ENCODE measurements at places on chromosomes 3 and 15. TPM values are rescaled to one million over a fixed set of nuclear protein-coding genes. Genes with fewer than 3 reads are reported as not detected.
A peak's percentile ranks its signal among the peaks of the same experiment; 100 is the strongest.

- DNase-seq, result no peak
- H3K27me3 ChIP-seq, result no peaks in the 10 kb centered on the region
- peak overlapping the region; percentile 61 for H3K27ac ChIP-seq
- peaks cover 71% of the 10 kb centered on the region for H3K4me1 ChIP-seq
Measured at GRCh38 chr15:39194106-39194830, 386.6 kb upstream of the THBS1 start.

- H3K4me1 ChIP-seq, result peaks cover 9% of the 10 kb centered on the region
Measured at GRCh38 chr3:114052216-114052615, 4.1 kb downstream of the CCDC191 start.

- no peak for DNase-seq
- H3K27ac ChIP-seq, result no peak overlapping the region
- H3K4me3 ChIP-seq, result no peak overlapping the region
- peaks cover 6% of the 10 kb centered on the region for H3K4me1 ChIP-seq
Measured at GRCh38 chr3:151428386-151428785, 32.5 kb downstream of the IGSF10 start.

GRCh38 chr15:93583968-93584367, 495.0 kb upstream of the RGMA start:
- H3K27me3 ChIP-seq, result peaks cover 2% of the 10 kb centered on the region
- H3K27ac ChIP-seq, result no peak overlapping the region
- H3K36me3 ChIP-seq, result no peaks in the 10 kb centered on the region

GRCh38 chr15:60652245-60652644, 173.3 kb upstream of the ICE2 start:
- H3K27me3 ChIP-seq, result peaks cover 2% of the 10 kb centered on the region
- no peaks in the 10 kb centered on the region for H3K36me3 ChIP-seq
- H3K4me3 ChIP-seq, result no peak overlapping the region

- H3K4me1 ChIP-seq, result peaks cover 31% of the 10 kb centered on the region
- H3K36me3 ChIP-seq, result no peaks in the 10 kb centered on the region
- H3K27ac ChIP-seq, result peak overlapping the region; percentile 69
- H3K4me3 ChIP-seq, result no peak overlapping the region
- no peak for DNase-seq
- no peaks in the 10 kb centered on the region for H3K27me3 ChIP-seq
Measured at GRCh38 chr3:171385086-171385485, 75.1 kb downstream of the TNIK start.

- H3K27me3 ChIP-seq, result no peaks in the 10 kb centered on the region
- H3K4me1 ChIP-seq, result peaks cover 20% of the 10 kb centered on the region
- no peak overlapping the region for H3K27ac ChIP-seq
- peaks cover 32% of the 10 kb centered on the region for H3K36me3 ChIP-seq
- H3K4me3 ChIP-seq, result no peak overlapping the region
- no peak for DNase-seq
Measured at GRCh38 chr3:30695302-30696061, 89.1 kb downstream of the TGFBR2 start.

DNA sequence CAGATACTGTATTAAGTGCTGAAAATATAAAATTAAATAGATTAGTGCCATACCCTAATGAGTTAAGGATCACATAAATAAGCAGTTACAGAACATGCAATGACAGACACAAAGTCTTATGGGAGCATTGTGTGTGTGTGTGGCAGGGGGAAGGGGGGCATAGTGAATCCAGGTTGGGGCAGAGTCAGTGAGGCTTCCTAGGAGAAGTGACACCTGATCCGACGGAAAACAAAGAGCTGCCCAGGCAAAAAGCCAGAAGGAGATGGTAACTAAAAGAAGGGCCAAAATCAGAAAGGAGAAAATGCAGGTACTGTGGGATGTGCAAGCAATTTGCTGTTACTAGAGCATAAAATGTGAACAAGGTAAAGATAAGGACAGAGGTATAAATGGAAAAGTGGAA, 80.1 kb upstream of the CHRM5 start:
- no peaks in the 10 kb centered on the region for H3K27me3 ChIP-seq
- H3K4me1 ChIP-seq, result peaks cover 3% of the 10 kb centered on the region
- no peak overlapping the region for H3K27ac ChIP-seq
- H3K36me3 ChIP-seq, result no peaks in the 10 kb centered on the region

- peak overlapping the region; percentile 64 for H3K4me3 ChIP-seq
- H3K4me1 ChIP-seq, result peaks cover 56% of the 10 kb centered on the region
- DNase-seq, result peak; percentile 93
- peak overlapping the region; percentile 94 for H3K27ac ChIP-seq
Measured at GRCh38 chr3:183298701-183299153, 45.7 kb downstream of the B3GNT5 start.

GRCh38 chr3:45776611-45777010, 19.7 kb downstream of the SLC6A20 start:
- no peak overlapping the region for H3K4me3 ChIP-seq
- no peaks in the 10 kb centered on the region for H3K36me3 ChIP-seq
- H3K27ac ChIP-seq, result no peak overlapping the region
- peak; percentile 80 for DNase-seq
- no peaks in the 10 kb centered on the region for H3K4me1 ChIP-seq

DNA sequence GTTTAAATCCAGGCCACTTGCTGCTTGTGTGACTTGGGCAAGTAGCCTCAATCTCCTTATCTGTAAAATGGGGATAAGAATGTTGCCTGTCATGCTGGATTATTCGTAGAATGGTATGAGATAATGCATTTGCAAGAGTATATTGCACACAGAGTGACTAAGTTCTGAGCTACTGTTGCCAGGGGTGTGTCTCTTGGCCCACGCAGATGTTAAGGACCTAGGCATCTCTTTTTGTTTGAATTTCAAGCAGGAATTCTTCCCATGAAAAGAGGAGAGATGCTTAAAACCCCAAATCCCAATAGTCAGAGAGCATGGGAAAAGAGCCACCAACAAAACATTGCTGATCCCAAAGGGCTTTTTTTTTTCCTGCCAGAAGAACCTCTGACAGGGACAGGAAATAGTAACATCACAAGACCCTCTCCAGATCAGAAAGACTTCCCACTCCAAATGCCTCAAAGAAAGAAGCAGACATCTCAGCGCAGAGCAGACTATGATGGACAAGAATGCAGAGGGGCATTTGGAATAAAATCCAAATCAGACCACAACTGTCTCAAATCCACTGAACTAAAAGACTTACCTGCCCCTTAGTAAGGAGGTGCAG, 90.5 kb downstream of the MRPL46 start:
- no peak overlapping the region for H3K4me3 ChIP-seq
- no peaks in the 10 kb centered on the region for H3K4me1 ChIP-seq
- DNase-seq, result no peak
- no peak overlapping the region for H3K27ac ChIP-seq
- H3K36me3 ChIP-seq, result no peaks in the 10 kb centered on the region

GRCh38 chr3:65545429-65545828, 493.3 kb downstream of the MAGI1 start:
- H3K4me1 ChIP-seq, result no peaks in the 10 kb centered on the region
- no peak for DNase-seq
- H3K27ac ChIP-seq, result no peak overlapping the region
- no peaks in the 10 kb centered on the region for H3K27me3 ChIP-seq
- H3K36me3 ChIP-seq, result no peaks in the 10 kb centered on the region

DNA sequence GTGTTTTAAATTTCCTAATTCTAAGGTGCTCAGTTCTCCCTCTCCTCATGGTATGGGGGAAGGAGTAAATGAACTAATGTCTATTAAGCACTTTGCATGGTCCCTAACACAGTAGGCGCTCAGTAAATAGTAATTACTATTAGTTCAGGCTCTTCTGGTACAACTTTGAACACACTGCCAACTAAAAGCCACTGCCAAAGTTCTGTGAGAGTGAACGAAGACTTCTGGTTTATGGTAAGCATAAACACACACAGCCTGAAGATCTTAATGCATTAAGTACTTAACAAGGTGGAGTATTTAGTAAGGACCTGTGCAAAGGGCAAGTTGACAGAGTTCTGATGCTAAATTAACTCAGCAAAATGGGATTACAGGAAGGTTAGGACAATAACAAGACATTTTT, 24.7 kb downstream of the RARB start:
- no peaks in the 10 kb centered on the region for H3K36me3 ChIP-seq
- DNase-seq, result no peak
- no peaks in the 10 kb centered on the region for H3K27me3 ChIP-seq
- H3K4me3 ChIP-seq, result no peak overlapping the region
- H3K4me1 ChIP-seq, result peaks cover 70% of the 10 kb centered on the region

- DNase-seq, result no peak
- no peak overlapping the region for H3K27ac ChIP-seq
- H3K4me3 ChIP-seq, result no peak overlapping the region
- H3K27me3 ChIP-seq, result no peaks in the 10 kb centered on the region
Measured at GRCh38 chr3:40637906-40638305, 113.1 kb downstream of the ZNF621 start.

- H3K4me1 ChIP-seq, result peaks cover 53% of the 10 kb centered on the region
- peak overlapping the region; percentile 55 for H3K27ac ChIP-seq
- H3K4me3 ChIP-seq, result no peak overlapping the region
- H3K27me3 ChIP-seq, result no peaks in the 10 kb centered on the region
- DNase-seq, result no peak
Measured at GRCh38 chr15:66931768-66932633, 133.4 kb upstream of the SMAD3 start.

DNA sequence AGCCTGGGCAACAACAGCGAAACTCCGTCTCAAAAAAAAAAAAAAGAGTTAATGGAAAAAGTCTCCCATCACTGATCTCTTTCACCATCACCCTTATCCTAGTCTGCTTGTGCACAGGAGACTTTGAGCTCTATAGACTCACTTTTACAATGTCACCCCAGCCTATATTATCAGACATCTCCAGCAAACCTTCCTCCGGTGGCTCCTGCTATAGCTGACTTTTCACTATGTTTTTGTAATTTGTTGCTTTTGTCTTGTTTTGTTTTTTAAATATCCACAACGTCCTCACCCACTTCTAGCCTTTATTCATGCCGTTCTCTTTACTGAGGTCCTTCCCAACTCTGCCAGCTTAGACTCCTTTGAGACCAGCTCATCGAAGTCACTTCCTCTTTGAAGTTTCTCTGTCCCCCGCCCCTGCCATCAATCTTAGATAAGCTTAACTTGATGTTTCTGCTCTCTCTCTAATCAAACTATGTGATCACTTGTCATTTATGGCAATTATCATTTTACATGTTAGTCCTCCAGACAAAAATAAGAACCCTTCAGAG, 82.7 kb upstream of the CHD2 start:
- H3K27me3 ChIP-seq, result no peaks in the 10 kb centered on the region
- no peak for DNase-seq
- peaks cover 38% of the 10 kb centered on the region for H3K4me1 ChIP-seq
- no peak overlapping the region for H3K4me3 ChIP-seq
- H3K27ac ChIP-seq, result peak overlapping the region; percentile 61

DNA sequence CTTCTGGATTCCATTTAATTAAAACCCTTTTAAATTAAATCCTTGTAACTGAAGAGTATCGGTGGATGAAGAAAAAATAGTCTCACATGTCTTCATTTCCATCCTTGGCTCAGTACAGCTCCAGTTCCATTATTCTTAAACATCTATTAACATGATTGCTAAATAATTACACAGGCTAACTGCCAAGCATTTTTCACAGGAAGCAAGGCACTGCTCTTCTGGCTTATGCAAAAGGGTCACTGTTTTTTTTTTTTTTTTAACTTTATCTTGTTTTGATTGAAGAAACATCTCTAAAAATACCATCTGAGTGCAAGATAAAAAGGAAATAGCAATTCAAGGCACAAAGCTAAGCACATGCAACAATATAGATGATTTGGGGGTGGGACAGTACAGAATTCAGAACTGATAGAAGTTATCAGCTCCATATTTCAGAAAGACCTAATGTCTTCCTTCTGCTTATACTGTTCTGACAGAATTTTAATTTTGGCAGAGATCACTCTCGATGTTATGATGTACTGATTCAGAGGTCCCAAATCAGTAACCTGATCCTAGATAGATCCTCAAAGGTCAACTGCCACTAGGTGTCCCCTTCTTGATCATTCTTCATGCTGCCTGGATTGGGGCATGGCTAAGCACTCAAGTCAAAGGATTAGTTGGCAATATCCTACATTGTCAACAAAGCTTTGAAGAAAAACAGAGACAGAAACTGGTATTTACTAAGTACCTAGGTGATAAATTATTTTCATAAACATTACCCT, 57.8 kb upstream of the ACTC1 start:
- DNase-seq, result no peak
- no peak overlapping the region for H3K4me3 ChIP-seq
- H3K27ac ChIP-seq, result no peak overlapping the region
- H3K36me3 ChIP-seq, result peaks cover 28% of the 10 kb centered on the region

GRCh38 chr3:8980756-8981257, 17.5 kb upstream of the RAD18 start:
- H3K27me3 ChIP-seq, result peaks cover 25% of the 10 kb centered on the region
- H3K4me3 ChIP-seq, result no peak overlapping the region

- no peak for DNase-seq
- H3K27ac ChIP-seq, result no peak overlapping the region
- H3K4me1 ChIP-seq, result no peaks in the 10 kb centered on the region
Measured at GRCh38 chr3:87196879-87197278, 30.2 kb upstream of the CHMP2B start.

DNA sequence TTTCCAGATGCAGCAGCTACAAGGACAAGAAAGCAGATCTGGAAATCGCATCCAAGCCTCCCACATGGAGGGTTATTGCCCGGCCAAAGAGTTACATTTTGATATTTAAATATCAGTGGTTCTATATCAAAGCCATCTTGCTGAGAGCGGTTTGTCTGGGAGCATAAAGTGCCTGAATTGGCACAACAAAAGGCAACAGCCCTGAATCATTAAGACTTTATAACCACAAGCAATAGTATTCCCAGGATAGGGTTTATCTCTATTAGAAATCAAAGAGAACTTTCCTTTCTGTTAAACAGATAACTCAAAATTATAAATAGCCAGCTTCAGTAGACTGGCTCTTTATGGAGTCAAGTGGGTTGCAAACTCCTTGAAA, 564.7 kb downstream of the ROBO1 start:
- DNase-seq, result no peak
- no peak overlapping the region for H3K4me3 ChIP-seq
- H3K36me3 ChIP-seq, result no peaks in the 10 kb centered on the region
- H3K4me1 ChIP-seq, result peaks cover 9% of the 10 kb centered on the region
- no peak overlapping the region for H3K27ac ChIP-seq

DNA sequence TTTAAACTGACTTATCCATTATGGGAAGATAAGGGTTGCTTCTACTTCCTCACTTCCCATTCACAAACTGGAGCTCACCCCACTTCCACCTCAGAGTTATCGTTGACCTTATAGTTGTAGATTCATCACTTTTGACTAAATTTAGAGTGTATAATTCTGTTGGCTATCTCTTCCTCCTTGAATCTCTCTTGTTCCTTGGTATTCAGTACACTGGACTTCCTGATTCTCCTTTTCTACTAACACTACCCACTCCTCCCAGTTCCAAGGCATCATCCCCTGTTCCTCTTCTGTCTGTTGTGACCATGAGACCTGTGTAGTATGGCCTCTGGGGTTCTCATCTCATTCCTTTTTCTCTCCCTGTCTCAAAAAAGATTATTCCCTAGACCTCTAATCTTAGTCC, 5.9 kb upstream of the GPR87 start:
- DNase-seq, result no peak
- H3K27me3 ChIP-seq, result no peaks in the 10 kb centered on the region
- H3K4me3 ChIP-seq, result no peak overlapping the region

- H3K36me3 ChIP-seq, result peaks cover 8% of the 10 kb centered on the region
- H3K27ac ChIP-seq, result peak overlapping the region; percentile 100
- peaks cover 43% of the 10 kb centered on the region for H3K4me1 ChIP-seq
- DNase-seq, result no peak
Measured at GRCh38 chr15:42273900-42274701, 868 bp upstream of the TMEM87A start.

- no peak overlapping the region for H3K4me3 ChIP-seq
- H3K27me3 ChIP-seq, result peaks cover 9% of the 10 kb centered on the region
- H3K4me1 ChIP-seq, result no peaks in the 10 kb centered on the region
- no peak overlapping the region for H3K27ac ChIP-seq
- DNase-seq, result no peak
Measured at GRCh38 chr3:152865668-152866245, 30.8 kb downstream of the P2RY1 start.

The AP3B2 gene
- total RNA-seq, result not detected

The RFX7 gene
- 20.2 TPM for total RNA-seq

The COL6A5 gene
- not detected for total RNA-seq

The ANKRD34C gene
- total RNA-seq, result not detected

The CTXN2 gene
- not detected for total RNA-seq

Data from osteocyte (in vitro differentiated cells).